ENCODE measurements at places on chromosomes 11 and 22. TPM values are rescaled to one million over a fixed set of nuclear protein-coding genes. Genes with fewer than 3 reads are reported as not detected.

DNA sequence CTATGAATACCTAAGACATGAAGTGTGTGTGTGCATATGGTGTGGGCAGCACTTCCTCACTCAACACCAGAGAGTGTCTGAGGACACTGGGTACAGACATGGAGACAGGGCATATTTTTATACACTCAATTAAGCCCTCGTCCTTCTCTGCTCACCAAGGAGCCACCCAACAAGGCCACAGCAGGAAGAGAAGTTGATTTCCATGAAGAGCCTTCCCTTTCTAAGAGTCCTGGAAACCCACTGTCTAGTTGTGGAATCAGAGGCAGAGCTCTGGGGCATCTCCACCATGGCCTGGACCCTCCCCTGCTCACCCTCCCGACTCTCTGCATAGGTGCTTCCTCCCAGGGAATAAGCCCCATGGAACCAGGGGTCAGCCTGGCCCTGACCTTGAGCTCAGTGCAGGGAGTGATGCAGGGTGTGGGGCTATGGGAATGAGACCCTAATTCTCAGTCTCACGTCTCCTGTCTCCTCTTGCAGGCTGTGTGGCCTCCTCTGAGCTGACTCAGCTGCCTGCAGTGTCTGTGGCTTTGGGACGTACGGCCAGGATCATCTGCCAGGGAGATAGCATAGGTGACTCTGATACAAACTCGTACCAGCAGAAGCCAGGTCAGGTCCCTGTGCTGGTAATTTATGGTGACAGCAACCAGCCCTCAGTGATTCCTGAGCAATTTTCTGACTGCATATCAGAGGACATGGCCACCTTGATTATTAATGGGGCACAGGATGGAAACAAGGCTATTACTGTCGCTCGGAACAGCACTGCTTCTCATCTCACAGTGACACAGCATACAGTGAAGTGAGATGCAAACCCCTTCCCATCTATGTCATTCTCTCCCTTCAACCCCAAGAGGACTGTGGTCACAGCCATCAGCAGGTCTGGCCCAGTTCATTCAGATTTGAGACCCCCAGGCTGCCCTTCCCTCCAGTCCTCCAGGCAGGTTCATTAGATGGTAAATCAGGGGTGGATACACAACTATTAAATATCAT lies 14.6 kb upstream of the IGLL5 start:
- DNase-seq: no peak

DNA sequence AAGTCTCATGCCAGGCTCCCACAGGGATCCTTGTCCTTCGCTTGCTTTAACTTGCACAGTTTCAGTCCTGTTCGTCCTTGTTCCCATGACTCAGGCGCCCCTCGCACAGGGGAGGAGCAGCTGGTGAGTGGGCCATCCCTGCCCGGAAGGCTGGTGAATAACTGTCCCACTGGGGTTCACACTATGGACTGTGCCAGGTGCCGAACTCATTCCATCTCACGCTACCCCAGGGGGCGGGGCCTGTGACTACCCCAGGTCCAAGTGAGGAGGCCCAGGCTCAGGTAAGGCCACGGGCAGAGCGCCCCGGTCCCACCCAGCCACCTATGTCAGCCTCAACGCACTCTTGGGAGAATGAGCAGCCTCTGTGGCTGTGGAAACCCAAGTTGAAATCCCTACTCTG lies 7.2 kb upstream of the CARD10 start:
- no peak for DNase-seq

DNA sequence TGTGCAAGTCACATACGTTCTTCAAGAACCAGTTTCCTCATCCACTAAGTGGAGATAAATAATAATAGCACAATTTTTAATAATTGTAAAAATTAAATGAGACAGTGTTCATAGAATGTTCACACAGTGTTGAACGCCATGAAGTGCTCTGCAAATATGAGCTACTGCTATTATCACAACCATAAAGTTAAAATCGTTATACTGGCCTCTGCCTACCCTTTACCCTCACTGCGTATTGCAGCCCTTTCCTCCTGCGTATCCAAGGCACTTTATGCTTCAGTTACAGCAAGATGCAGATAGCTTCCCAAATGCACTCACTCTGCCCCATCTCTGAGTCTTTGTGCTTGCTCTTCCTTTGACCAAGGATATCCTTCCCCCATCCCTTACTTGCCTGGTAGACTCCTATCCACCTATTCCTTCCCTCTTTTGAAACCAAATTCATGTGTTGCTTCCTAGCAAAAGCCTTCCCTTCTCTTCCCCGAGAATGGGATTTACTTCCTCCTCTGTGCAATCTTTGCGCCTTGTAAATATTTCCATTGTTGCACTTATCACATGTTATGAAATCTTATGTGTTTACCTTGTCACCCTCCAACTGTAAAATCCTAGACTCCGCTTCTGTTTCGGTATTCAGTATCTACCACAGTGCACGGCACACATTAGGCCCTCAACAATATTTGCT lies 196.9 kb downstream of the ADAMTS15 start:
- DNase-seq: no peak

- no peak for DNase-seq
These were observed 67.7 kb upstream of the MYOD1 start for GRCh38 chr11:17651681-17652080.

DNA sequence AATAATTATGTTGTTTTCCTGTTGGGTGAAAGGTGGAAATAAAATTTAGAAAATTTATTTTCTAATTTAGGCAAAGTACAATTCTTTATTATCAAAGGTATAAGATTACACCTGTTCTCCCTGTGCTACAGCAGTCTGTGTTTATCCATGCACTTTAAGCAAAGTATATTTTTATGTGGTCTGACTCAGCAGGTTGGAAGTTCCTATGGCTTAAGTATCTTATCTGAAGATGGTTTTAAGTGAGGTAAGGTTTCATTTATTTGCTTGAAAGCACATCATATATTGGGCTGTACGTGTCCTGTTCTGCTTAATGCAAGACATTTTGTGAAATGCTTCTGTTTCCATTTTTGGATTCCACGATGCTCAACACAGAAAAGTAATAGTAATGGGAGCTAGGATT lies 14.6 kb downstream of the PPME1 start:
- DNase-seq: no peak

GGTLC3 gene
- total RNA-seq: not detected

DNA sequence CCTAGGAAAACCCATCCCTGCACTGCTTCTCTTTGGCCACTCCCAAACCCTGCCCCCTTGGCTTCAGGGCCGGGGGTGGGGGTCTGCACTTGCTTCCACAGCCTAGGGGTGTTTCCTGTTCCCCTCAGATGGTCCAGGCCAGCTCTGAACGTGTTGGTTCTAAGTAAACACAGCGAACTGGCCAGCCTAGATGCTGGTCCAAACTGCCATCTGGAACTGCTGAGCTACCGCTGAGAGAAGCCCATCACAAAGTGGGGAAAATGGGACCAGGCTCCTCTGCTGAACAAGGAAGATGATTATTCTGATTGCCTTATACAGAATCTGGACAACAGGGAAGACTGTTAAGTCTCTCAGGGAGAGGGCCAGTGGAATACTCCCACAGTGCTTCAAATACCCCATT lies 23.5 kb upstream of the YPEL1 start:
- DNase-seq: no peak

DNA sequence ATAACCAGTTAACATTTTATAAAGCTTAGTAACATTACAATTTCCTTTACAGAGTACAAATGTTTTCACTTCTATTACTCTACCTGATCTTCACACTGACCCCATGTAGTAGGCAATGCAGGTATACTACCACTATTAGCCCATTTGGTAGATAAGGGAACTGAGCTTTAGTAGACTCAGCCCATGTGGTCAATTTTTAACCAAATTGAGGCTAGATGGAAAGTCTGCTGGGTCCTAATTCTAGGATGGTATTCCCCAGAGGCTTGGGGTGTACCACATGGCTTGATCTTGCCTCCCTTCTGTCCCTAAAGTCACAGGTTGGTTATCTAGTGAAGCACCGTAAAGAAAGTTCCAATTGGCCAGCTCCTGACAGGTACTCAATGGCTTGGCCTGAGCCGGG lies 48.2 kb downstream of the NRXN2 start:
- no peak for DNase-seq

- no peak for DNase-seq
These were observed 395.0 kb upstream of the CCDC90B start for GRCh38 chr11:83681031-83681781.

DNA sequence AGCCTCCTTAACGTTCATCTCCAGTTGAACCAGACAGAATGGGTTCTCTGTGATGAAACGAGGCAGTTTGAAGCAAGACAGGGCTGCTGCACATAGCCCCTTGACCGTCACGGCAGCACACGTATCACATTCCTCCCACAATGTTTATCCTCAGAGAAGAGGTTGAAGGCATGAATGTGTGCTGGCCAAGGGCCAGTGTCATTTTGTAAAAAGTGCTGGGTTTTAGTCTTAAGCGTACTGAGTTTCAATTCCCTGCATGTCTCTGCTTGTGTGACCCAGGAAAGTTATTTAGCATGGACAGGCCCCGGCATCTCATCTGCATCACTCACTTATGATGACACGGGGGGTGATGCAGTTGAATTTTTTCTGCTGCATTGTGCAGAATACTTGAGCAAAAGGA lies 31.6 kb downstream of the TTC12 start:
- no peak for DNase-seq

DNA sequence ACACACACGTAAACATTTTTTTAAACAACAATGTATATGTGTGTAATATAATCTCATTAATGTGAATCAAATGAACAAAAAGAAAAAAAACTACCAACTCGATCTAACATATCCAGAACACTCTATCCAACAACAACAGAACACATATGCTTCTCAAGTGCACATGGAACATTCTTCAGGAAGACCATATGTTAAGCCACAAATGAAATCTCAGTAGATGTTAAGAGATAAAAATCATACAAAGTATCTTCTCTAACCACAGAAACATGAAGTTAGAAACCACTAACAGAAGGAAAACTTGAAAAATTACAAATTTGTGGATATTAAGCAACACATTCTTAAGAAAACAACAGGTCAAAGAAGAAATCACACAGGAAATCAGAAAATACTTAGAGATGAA lies 25.5 kb upstream of the TMEM45B start:
- no peak for DNase-seq

ABCC8 gene
- not detected for total RNA-seq

NXF1 gene
- total RNA-seq: 40.9 TPM

GRAMD1B gene
- total RNA-seq: 8.8 TPM

SLC22A25 gene
- not detected for total RNA-seq

FAM83F gene
- 5.8 TPM for total RNA-seq

SCYL1 gene
- 121 TPM for total RNA-seq

DNA sequence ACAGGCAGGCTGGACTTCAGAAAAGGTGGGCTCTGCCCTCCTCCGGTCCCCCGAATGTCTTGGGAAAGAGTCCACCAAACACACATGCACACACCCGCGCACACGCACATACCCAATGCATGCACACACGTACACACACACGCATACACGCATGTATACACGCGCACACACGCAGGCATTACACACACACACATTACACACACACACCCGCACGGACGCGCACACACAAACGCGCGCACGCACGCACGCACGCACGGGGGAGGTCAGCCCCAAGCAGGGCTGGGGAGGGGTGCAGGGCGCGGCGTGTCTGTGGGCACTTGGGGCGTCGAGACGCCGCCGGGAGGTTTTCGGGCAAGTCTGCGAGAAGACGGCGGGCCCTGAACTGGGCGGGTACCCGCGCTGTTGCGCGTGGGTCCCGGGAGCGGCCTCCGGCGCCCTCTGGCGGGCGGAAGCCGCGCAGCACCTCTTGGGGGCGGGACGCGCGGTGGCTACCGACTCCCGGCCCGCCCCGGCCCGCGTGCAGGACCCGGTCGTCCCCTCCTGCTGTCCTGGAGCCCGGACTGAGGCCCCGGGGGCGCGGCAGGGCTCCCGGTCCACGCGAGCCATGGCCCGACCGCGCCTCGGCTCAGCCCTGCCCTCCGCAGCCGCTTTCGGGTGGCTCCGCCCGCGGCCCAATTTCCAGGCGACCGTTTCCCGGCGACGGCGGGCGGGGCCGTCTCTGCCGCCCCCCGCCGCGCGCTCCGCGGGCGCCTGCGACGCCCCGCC lies 3.6 kb downstream of the SEPTIN5 start:
- no peak for DNase-seq

EP300 gene
- 58.2 TPM for total RNA-seq

- no peak for DNase-seq
These were observed 111.9 kb downstream of the MRTFA start for GRCh38 chr22:40524392-40525249.

GRCh38 chr22:41681616-41682015 lies 7.1 kb downstream of the SNU13 start:
- no peak for DNase-seq

CCND1 gene
- total RNA-seq: 378 TPM

HEPHL1 gene
- not detected for total RNA-seq

DNA sequence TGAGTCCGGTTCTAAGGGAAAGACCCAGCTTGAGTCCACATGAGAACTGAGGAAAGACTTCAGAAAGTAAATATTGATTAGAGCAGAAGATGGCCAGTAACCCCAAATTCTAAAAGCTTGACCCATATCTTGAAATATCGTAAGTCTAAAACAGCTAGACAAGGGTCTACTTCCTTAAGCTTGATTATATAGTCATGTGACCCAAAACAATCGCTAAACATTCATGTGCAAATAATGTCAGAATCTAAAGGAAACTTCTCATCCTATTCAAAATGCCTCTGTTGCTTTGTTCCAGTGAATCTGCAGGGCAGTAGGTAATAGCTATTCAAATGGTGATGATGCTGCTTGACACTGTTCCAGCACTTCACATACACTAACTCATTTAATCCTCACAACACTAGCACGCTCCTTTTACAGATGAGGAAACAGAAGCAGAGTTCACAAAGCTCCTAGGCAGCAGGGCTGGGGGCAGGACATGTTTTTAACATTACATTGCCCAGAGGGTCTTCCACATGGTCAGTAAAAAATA lies 52.6 kb downstream of the TCF20 start:
- DNase-seq: no peak

KCNE3 gene
- total RNA-seq: 0.55 TPM

CHADL gene
- 1.6 TPM for total RNA-seq

- DNase-seq: no peak
These were observed 312.2 kb upstream of the C11orf87 start for GRCh38 chr11:109109571-109110315.

DNA sequence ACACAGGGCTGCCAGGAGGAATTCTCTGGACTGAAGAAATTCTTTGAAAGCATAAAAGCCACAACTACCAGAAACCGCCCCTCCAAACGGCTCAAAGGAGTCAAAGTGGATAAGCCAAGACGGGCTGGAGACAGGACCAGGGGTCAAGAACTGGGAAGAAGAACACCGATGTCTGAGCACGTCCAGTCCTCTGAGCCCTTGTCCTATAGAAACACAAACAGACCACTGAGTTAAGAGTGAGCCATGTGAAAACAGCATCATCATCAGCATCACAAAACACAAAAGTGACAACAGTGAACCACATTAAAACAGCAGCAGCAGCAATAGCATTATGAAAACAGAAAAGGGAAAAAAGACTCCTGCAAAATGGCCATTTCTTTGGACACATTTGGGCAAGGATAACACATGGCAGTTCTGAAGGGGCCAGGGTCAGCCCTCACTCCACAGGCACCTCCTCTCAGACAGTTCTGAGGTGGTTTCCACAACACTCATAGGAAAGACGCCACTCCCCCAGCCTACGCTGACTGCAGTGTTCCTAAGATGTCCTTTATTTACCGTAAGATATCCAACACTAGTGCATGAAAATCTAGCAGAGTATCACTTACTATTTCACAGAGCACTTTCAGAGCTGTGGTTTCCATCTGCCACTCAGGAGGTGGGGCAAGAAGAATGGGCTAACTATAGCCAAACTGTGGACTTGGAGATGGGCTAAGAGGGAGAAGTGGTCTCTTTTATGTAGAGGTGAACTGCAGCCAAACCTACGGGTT lies 28.6 kb upstream of the YPEL1 start:
- DNase-seq: no peak
